ENCODE measurements at places on chromosomes 3 and 15.

DNA sequence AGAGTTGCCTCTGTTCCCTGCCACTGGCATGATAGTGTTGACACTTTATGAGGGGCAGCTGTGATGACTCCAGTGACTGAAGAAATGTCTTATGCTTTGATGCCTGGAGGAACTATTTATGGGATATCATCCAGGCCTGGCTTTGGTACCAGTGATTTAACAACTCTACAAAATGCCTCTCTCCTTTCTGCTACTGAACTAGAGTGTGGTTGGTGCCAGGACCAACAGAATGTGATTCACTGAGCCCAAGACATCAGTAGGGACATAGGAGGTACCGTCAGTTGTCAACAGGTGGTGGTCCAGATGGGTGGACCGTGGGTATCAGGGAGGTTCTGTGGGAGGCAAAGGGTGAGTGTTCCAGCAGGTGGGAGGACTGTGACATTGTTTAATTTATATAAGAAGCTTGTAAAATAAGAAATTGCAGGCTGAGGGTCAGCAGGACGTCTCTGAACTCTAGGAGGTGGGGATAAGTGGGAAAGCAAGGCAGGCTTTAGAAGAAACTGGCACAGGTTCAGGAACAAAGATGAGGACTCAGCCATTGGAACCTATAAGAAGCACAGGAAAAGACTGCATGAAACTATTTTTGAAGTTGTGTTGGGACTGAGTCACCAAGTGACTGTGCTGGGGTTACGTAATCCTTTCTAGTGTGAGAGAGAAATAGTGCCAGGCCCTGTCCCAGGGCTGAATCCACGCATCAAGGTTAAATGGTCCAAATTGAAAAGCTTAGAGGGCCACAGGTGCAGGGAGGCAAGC lies 28.5 kb upstream of the SLC7A14 start:
- DNase-seq = no peak

DNA sequence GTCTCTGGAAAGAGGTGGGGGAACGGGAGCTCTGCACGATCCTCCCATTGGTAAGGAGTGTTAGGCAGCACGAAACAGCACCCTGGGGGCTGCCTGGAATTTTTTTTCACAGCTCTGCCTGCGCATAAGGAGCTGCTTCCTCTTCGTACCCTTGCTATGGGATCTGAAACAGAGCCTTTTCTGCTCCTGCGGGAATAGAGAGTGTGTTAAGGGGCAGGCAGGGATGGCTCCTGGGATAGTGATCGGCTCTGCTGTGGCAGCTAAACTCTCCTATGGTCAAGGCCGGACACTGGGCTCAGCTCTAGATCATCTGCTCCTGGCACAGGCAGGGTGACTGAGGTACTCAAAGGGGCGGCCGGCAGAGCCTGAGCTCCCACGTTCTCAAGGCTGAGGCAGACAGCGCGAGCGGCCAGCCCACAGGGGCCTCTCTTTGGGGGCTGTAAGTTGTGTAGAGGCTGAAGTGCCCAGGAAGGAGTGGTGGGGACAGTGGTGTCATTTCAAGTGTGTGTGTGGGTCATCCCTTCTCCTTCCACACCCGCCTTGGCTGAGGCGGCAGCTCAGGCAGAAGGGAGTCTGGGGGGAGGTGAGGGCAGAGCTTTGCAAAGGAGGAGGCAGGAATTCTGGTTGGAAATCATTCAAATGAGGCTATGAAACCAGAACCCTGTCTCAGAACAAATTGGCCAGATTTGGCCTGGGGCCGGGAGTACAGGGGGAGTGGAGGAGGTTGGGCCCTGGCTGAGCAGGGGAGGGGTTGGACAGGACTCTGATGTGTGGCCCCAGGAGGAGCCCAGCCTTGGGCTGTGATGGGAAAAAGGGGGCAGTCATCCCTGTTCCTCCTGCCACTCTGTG lies 31.0 kb downstream of the EPHB3 start:
- no peak for DNase-seq

- no peak for DNase-seq
Observed at GRCh38 chr15:76251717-76252116, 59.6 kb downstream of the ETFA start.

DNA sequence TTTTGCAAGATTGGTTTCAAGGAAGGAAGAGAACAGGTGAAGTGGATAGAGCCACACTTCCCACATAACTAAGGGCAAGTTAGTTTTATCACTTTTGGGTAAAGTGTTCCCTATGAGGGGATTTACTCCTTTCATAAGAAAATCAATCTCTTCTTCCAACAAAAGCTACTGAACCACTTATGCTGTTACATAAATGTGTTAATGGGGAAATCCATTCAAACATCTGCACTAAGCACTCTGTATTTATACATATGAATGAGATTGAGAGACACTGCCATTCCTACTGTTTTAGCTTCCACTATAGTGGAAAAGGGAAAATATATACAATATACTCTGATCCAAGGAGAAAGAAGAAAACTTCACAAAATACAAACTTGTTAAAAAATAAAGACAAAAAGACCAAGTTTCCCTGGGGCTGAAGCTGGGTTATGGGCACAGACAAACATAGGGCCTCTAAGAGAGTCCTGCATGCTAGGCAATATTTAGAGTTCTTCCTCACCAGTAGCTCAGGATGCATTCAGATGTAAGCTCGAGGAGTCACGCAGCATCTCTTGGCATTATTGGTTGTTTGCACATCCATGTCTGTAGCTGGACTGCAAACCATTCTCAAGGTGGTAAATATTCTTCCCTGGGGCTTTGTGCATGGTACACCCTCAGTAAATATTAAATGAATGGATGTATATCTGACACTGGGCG lies 454.2 kb downstream of the FGF12 start:
- no peak for DNase-seq

DNA sequence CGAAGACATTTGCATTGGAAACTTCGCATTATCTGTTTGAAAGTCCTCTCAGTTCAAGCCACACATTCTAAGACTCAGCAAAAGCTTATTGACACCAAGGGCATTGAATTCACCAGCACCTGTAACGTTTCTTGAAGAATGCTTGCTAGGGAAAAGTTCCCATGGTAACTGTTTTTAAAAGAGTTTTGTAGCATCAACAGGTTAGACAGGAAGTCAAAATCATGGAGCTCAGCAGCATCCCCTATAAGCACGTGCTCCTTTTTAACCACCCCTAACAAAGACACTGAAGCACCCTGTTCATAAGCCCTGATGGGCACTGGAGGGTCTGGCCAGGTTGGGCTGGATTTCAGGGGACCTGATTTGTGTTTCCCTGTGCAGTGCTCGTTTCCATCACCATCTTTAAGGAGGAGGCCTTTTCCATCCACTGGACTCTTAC lies 229.7 kb upstream of the BHLHE40 start:
- DNase-seq = no peak

DNA sequence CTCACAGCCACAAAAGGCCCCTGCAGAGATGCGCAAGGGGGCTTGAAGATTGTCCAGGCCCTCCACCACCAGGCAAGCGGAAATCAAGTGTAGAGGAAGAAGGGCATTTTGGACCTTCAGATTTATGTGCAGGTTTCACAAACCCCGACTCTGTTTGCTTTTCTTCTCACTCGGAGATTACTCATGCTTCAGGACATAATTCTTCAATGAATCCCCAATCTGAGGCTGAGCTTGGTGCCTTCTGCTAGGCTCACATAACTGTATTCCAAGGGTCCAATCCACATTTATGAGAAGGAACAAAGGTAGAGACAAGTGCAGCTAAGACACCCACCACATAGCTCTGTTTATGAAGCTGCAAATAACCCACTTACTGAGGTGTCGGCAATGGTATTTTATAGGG lies 50.6 kb upstream of the NMNAT3 start:
- no peak for DNase-seq

- no peak for DNase-seq
Observed at GRCh38 chr3:72494626-72495025, 353.6 kb downstream of the SHQ1 start.

DNA sequence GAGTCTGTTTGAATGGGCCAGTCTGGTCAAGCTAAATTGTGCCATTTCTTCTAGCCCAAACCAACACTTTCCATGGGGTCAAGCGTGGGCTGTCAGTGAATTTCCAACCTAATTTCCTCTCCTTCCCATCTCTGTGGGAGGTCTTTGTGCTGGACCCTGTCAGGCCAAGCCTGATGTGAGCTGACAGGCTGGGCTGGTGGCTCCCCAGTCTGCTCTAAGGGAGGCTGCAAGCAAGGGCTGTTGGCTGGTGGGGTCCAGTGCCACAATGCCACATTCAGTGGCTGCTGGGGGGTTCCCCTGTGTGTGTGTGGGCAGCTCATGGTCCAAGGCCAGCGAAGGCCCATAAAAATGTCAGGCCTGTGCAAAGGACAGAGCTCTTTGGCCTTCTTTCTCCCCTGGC lies 216.1 kb downstream of the OPA1 start:
- DNase-seq = no peak

DNA sequence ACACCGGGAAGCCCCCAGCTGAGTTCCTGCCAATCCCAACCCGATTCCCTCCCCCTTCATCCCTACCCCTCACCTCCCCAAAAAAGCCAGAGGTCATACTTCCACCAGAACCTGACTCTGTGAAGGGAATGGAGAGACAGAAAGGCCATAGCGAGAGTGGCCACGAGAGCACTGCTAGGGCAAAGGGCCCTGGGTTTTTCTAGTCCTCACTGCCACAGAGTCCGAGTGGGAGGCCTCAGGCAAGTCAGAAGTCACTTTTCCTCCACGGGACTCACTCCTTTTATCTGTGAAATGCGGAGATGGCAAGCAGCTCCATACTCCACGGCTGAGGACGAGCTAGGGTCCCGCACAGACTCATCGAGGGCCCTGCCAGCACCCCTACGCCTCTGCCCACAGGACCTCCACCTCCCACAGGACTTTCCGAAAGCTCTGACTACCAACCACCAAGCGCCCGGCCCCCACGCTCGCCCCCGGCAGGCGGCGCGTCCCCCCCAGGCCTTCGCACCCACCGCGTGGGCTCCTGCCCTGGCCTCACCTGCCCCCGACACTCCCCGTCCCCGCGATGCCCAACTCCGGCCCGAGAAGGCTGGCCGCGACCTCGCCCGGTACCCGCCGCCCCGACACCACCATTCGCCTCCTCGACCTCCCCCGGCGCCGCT lies 792 bp downstream of the ATP13A3 start:
- no peak for DNase-seq

DNA sequence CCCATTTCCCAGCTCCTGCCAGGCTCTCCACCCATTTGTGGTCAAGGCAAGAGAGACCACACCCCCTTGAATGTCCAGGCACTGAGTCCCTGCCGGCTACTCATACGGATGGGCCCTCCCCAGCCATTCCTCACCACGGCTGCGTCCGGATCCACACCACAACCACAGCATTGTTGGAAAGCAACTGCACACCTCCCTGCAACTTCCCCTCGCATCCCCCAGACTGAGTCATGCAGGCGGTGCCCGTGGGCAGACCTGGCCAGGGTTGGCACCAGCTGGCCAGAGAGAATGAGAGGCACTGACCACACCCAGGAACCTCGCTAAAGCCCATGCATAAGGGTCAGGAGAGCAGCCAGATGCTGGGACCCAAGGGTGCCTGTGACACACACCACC lies 30.5 kb downstream of the LOXL1 start:
- no peak for DNase-seq

GRCh38 chr3:127590282-127590592 lies 296 bp downstream of the TPRA1 start:
- no peak for DNase-seq

- DNase-seq = no peak
Observed at GRCh38 chr15:94924057-94924456, 692.7 kb downstream of the MCTP2 start.

DNA sequence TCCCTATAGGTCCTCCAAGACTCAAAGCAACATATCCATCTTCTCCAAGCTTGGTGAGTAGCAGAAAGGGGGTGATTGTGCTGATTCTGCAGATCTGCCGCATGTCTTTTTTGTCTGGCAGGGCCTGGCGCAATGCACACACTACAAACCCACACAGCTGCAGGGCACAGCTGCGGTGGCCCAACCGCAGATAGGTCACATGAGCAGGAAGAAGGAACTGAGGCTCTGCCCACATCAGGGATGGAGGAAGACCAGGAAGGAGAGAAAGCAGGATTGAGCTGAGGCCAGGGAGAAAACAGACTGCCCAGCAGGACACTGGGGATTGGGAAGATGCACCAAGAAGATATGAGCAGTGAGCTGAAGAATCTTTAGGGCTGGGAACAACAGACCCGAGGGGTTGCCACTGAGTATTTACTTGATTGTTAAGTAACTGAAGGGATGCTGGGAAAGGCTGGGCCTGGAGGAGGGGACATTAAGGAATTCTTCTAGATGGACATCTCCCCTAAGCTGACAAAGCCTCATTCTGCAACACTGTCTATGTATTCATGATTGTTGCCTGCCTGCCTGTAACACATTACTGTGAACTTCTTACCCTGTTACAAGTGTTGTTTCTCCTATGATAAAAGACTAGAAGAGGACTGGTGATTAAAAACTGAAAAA lies 126.7 kb downstream of the MYLK start:
- peak; percentile 13 for DNase-seq

- DNase-seq = no peak
Observed at GRCh38 chr3:24351779-24352469, 142.7 kb downstream of the THRB start.

DNA sequence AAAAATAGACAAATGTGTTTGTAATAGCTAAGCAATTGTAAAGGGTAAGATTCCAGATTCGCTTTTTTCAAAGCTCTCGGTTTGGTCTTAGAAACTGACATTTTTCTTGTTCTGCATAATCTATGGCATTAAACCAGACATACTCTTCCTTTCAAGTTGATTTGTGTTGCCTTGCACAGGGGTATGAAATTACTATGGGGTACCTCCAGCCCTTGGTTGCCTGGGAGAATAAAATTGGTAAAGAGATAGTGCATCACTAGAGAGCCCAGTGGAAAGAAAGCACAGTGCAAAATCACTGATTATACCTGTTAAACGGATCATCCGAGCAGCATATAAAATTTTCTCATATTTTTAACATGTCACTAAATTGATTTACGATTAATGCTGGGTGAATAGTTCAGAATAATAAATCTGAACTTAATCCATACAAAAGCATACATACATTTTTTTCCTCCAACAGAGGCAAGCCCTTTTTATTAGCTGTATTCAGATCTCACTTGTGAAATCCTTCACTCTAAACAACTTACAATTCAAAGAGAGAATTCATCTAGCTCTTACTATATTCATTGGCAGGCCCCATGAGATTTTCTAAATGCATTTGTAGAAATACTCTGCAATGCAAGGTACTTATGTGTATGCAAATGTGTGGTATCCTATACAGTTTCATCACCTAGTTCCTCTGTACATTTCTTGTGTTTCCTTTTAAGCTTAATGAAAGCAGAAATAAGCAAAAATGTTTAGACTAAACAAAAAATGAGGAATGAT lies 224.4 kb downstream of the ROBO1 start:
- no peak for DNase-seq

GRCh38 chr3:23435318-23435717 lies 232.2 kb downstream of the UBE2E2 start:
- no peak for DNase-seq

DNA sequence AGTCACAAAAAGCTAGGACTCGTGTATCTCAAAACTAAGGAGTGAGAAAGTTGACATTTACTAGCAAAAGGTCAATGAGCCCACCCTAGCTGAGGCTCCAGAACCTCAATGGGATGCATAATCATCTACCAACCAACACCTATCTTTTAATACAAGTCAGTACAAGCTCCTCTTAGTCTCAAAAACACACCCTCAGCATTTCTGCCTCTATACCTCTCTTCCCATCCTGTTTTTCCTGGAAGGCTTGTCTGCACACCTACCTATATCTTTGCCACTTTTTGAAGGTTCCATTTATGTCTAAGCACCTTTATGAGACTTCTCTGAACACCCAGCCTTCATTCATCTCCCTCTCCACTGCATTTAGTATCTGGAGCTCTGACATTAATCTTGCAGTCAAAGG lies 10.0 kb downstream of the WWTR1 start:
- no peak for DNase-seq

- DNase-seq = no peak
Observed at GRCh38 chr3:62049033-62049432, 324.3 kb downstream of the FEZF2 start.
